ENCODE measurements at places on chromosomes 11 and 22. TPM values are rescaled to one million over a fixed set of nuclear protein-coding genes. Genes with fewer than 3 reads are reported as not detected.

DNA sequence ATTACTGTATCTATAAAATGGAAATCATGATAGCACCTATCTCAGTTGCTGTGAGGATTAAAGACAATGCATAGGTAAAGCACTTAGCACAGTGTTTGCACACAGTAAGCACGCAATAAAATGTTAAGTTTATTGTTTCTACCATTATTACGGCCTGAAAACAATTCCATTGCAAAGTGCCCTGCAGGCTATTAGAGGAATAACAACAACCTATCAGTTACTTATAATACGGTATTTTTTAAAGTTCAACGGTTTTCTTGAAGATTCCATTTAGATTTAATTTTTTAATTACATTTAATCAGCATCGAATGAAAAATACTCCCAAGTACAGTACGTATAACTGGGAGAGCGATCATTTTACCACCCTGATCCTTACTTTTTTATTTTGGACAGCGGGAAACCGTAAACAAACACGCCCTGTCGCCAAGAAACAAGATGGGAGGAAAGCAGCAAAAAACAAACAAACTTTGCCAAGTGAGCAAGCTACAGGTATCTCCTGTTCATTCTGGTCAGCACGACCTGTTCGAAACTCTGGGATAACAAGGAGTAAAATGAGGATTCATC lies 893 bp downstream of the SLC36A4 start:
- no peak for DNase-seq

DNA sequence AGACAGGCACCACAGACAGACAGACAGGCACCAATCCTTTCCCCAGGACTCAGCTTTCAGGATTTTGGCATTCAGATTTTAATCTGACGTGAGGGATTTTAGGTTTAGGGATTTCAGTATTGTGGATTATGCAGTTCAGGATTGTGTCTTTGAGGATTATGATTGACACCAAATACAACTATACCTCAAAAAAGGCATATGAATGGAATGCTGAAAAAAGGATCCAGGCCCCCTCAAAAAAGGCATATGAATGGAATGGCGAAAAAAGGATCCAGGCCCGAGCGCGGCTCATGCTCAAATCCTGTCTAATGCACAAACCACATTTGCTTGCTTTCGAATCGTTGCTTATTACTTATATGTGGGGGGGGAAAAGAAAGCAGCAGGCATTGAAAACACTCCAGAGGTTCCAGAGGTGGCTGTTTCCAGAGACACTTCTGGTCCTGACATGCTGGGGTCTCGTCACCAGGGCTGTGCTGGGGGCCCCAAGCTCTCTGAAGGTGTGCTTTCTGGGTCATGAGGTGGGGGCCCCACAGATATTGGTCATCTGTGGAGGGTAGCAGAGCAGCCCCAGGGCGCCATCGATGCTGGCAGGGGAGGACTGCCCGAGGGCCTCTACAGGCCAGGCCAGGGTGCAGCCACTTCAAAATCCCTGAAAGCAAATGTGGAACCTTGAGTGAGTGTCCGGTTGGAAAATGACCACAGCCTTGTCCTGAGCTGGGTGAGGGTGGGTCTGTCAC lies 16.8 kb upstream of the OSBPL5 start:
- peak; percentile 6 for DNase-seq

SLC25A1 gene
- total RNA-seq, result 36.3 TPM

DNA sequence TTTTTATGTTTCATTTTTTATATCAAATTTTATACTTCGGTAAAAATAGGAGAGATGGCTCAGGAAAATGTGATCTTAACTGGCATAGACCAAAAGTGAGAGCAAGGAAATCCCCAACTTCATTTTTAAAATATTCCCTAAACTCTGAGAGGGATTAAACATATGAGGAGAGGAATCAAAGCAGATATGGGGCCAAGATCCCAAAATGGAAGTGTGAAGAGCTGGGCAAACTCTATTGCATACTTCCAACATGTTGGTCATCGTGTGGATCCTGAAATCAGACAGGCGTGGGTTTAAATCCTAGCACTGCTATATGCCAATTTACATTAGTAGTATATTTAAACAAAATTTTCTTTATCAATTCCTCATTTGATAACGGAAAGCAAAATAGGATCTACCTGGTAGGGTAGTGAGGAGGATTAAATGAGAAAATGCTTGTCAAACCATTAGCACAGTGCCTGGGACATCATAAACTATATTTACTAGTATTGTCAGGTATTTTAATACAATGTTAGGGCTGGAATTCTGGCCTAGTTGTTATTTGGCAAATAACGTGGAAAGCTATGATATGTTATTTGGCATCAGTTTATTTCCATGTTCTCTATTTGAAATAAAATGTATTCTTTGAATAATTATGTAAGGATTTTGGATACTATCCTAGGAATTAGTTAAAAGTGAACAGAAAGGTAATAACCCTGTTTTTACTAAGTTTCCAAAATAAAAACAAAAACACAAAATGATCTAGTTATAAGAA lies 392.8 kb upstream of the CCDC90B start:
- DNase-seq, result no peak

DNA sequence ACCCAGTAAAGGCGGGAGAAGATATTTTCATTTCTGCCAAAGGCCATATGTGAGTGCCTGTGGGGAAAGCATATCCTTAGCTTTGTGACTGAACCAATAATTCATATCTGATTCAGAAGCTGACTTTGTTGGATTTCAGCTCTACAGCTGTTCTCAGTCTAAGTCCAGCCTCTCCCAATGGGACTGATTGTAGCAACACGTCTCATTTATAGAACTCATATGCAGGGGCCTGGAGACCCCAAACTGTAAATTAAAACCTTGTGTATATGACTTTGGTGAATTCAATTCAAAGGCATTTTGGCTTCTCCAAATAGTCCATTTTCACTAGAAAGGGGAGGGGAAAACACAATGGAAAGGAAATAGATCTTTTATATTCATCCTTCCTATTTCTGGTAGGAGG lies 250.4 kb upstream of the SORL1-AS1 start:
- DNase-seq, result no peak

- no peak for DNase-seq
These were observed 425.6 kb downstream of the SHANK2 start for GRCh38 chr11:70826541-70827335.

AMPD3 gene
- total RNA-seq, result 24.9 TPM

All from naive thymus-derived CD8-positive, alpha-beta T cell (primary cell).